H1 (cell line): ENCODE measurements at places on chromosomes 4 and X. TPM values are rescaled to one million over a fixed set of nuclear protein-coding genes. Genes with fewer than 3 reads are reported as not detected.

DNA sequence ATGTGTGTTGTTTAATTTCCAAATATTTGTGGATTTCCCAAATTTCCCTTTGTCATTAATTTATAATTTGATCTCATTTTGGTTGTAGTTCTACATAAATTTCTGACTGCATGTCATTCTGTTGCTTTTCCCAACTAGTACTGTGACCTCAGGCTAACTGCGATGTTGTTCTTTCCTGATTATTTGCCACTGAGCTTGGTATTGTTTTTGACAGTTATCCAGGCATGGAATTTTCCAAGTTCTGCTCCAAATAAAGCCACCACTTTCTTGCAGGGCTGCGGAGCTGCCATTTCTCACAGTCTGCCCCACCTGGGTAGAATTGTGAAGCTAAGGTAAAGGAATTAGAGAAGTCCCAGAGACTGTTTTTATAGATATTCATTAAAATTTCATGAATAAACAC, 328.8 kb downstream of the ZNF674 start:
- DNase-seq = no peak

DNA sequence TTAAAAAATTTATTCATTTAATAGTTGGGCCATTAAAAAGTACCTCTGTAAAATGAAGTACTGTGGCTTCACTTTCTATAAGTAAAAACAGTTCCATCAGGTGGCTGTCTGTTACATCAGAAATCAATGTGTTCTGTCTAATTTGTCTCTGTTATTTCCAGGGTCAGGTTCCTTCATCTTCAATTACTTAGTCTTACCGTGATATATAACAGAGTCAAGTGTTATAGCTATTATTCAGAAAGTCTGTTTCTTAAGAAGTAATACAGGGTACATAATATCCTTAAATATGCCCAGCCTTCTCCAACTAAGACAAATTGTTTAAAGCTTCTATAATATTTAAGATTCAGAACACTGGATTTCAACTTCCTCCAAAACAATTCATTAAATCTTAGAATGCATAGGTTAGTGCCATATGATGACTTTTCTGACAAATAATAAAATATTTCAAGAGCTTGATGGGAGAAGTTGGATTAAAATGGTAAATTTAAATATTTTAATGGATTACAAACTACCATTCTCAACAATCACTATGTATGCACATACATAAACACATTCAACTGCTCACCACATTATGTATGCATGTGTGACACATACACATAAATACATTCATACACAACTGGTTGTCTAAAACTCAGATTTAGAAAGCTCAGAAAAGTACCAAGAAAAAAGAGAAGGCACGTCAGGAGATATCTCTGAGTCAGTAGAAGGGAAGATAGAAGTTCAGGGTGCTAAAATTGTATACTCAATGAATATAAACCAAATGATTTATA, 268.5 kb downstream of the PRDM5 start:
- DNase-seq = no peak

DNA sequence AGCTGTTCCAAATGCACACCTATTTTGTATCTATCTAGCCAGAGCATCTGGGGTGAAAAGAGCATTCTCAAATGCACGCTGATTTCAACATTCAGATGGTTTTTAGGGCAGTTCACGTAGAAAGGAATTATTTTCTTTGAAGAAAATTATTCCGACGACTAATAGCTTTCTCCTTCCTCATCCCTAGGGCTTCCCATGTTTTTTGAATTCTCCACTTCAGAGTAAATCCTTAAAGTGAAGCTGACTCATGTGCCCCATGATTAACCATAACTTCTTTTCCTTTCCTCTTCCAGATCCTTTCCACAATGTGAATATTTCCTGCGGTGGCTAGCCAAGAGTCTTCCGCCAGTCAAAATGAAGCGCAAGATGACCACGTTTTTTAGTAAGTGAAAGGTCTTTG, 86.7 kb upstream of the PDHA1 start:
- DNase-seq = no peak

DNA sequence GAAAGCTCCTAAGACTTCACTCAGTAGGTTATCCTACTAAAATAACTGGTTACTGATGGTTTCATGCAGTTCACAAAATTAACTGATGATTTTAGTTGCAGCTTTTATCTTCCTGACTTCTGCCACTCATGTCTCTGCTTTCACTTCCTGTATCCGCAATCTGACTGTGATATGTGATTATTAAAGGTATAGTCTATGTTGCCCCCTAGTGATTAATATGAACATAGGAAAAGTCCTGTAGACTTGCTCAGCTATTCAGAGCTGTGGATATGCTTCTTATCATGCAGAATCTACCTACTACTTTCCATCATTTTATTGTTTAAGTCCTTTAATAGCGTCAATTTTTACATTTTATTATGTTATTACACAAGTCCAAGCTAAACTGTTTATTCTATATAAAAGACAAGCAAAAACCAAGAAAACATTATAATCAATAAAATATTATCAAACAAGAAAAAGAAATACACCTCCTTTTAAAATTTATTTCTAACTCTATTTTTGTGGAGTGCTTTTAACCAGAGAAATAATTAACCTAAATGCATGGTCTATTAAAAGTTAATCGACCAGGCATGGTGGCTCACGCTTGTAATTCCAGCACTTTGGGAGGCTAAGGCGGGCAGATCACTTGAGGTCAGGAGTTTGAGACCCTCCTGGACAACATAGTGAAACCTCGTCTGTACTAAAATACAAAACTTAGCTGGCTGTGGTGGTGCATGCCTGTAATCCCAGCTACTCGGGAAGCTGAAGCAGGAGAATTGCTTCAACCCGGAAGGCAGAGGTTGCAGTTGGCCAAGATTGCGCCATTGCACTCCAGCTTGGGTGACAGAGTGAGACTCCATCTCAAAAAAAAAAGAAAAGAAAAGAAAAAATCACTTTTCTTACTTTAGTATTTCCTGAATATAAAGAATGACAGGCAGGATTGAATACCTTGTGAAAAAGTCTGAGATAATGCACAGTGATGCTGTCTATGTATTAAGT, 40.4 kb upstream of the TLR2 start:
- DNase-seq = no peak

GRCh38 chr4:9703391-9703790, 78.0 kb upstream of the DRD5 start:
- peak; percentile 94 for DNase-seq

GRCh38 chr4:162497564-162498167, 333.9 kb upstream of the FSTL5 start:
- DNase-seq = no peak

- DNase-seq = no peak
These were observed 75.2 kb upstream of the TSPAN5 start for GRCh38 chr4:98733601-98734000.

DNA sequence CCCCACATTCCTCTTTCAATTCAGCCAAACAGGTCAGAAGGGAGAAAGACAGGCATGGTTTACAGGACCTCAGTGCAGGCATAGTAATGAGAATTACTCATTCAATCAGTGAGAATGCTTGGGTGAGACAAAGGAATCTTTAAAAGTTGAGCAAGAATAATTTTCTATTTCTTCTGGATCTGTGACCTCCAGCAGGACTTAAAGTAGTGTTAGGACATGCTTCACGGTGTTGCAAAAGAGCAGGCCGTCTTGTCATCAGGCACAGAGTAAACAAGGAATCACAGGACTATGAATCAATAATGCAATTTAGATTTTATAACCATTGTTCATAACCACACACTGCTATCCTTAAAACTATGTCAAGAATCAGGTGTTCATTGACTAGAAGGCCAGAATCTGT, 130.6 kb upstream of the GLRA2 start:
- DNase-seq = no peak

- DNase-seq = no peak
These were observed 202.1 kb upstream of the TET2 start for GRCh38 chr4:104944596-104944995.

DNA sequence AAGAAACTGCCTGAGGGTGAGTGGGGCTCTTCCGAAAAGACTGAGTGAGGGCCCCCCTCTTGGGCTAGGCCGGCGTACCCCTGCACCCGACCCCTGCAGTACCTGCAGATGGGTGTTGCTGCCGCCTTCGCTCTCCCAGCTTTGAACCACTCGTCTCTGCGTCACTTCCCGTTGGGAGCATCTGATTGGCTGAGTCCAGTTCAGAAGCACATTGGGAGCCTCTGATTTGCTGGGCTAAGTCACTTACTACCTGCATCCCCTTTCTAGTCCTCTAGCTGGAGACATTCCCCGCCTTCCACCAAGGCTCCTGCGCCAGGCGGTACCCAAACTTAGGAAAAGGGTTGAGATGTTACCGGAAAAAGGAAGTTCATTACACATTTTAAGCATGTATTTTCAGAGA, 20.4 kb upstream of the WWC2 start:
- no peak for DNase-seq

GRCh38 chrX:125172531-125172930, 147.1 kb upstream of the TEX13C start:
- DNase-seq = no peak

PSAPL1 gene
- total RNA-seq = not detected in 2 replicates

RIBC1 gene
- total RNA-seq = 0.82 and 0.97 TPM in 2 replicates

GLUD2 gene
- 0.26 and 0.42 TPM in 2 replicates for total RNA-seq

SUPT20HL1 gene
- total RNA-seq = not detected in 2 replicates

GYPE gene
- total RNA-seq = not detected in 2 replicates

TCEAL4 gene
- total RNA-seq = 51.3 and 53.0 TPM in 2 replicates

NLRP2B gene
- total RNA-seq = not detected in 2 replicates

TLR8 gene
- not detected in 2 replicates for total RNA-seq

STATH gene
- not detected in 2 replicates for total RNA-seq

USP17L22 gene
- total RNA-seq = not detected in 2 replicates

ADH7 gene
- not detected in 2 replicates for total RNA-seq

MAD2L1 gene
- 88.1 and 93.0 TPM in 2 replicates for total RNA-seq

RNF150 gene
- 4.8 and 6.3 TPM in 2 replicates for total RNA-seq

GIMD1 gene
- total RNA-seq = not detected in 2 replicates
